ENCODE measurements at places on chromosomes 2 and 18. TPM values are rescaled to one million over a fixed set of nuclear protein-coding genes. Genes with fewer than 3 reads are reported as not detected.

DNA sequence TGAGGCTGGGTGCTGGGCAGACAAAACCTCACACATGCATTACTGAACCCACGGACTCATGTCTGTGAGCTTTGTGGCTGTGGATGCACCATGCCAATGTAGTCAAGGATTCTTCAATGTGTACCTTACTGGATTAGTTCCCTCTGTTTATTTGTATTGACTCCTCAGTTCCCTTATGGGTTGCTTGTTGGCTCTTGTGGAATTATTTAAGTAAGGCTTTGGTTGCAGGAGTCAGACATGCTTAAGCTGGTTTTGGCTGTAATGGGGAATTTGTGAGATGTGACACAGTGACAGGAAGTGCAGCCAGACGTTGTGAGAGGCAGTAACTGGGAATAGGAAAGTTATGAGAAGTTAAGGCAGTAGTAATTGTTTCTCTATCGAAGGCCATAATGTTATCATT is 13.6 kb upstream of the IL1RN start:
- DNase-seq: no peak

SALL3 gene
- total RNA-seq: not detected

- peak; percentile 44 for DNase-seq
Observed at GRCh38 chr2:105545730-105546627, 147.1 kb upstream of the FHL2 start.

- DNase-seq: peak; percentile 77
Observed at GRCh38 chr2:67895227-67895941, 167.4 kb downstream of the C1D start.

DNA sequence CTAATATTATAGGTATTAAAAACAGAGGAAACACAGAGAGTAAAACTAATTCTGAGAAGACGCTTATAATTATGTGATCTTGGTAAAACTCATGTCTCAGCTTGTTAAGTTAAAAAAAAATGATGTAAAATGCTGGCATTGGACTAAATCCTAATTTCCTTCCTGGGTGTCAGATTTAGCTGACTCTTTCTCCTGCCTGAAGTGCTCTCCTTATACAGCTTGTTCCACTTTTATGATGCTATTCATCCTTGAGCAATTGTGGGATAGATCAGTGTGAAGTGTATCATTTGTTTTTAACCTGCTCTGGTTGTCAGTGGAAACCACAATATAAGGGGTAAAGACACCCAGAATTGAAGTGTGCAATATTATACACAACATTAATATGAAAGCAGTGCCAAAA is 84.9 kb downstream of the EFEMP1 start:
- DNase-seq: no peak

LRATD1 gene
- 1.2 TPM for total RNA-seq

DNA sequence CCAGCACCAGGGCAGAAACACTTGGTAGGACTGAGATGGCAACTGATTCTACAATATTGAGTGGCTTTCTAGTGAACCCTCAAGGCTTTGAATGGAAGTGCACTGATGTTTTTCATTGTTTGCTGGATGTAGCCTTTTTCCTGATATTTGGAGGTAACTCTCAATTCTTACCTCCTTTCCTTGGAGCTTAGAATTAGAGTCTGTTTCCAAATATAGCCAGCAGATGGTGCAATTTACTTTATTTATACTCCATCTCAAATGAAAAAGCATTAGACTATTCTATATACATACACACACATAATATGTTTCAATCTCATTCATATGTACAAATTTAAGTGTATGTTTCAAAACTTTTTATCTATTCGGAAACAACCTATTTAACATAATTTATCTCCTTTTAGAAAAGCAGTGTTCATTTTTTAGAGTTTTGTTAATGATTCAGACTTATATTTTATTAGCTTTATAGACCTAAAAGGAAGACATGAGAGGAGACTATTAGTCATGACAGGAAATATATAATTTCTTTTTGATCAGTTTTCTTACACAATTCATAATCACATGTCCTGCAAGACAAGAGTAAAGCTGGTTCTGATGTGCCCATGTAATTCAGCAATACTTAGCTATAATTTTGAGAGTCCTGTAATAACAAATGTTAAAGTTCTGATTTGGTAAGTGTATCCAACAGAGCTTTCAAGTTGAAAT is 124.8 kb downstream of the NUP35 start:
- peak; percentile 37 for DNase-seq

SLC16A14 gene
- total RNA-seq: 5.5 TPM

GRCh38 chr2:102421890-102422759 is 835 bp upstream of the IL18RAP start:
- no peak for DNase-seq

- DNase-seq: no peak
Observed at GRCh38 chr18:8813611-8814010, 108.3 kb downstream of the MTCL1 start.

DNA sequence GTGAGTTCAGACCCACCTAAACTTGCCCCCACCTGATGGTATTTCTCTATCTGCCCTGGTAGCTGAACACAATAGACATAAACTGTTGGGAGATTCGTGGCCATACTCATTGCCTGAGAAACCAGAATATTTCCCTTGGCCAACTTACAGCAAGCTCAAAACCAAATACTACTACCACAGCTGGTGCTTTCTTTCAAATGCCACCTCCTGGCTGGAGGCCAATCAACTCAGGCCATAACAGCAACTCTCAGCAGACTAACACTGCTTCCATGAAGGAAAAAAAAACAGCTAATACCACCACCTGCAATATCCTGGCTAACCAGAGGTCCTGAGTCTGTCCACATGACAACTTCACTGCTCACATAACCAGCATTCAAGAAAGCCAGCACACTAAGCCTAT is 373.1 kb downstream of the CMPK2 start:
- DNase-seq: no peak

- DNase-seq: peak; percentile 79
Observed at GRCh38 chr18:76351961-76352581, 143.0 kb downstream of the ZNF516 start.

- DNase-seq: no peak
Observed at GRCh38 chr18:22436136-22436535, 18.4 kb upstream of the CTAGE1 start.

DNA sequence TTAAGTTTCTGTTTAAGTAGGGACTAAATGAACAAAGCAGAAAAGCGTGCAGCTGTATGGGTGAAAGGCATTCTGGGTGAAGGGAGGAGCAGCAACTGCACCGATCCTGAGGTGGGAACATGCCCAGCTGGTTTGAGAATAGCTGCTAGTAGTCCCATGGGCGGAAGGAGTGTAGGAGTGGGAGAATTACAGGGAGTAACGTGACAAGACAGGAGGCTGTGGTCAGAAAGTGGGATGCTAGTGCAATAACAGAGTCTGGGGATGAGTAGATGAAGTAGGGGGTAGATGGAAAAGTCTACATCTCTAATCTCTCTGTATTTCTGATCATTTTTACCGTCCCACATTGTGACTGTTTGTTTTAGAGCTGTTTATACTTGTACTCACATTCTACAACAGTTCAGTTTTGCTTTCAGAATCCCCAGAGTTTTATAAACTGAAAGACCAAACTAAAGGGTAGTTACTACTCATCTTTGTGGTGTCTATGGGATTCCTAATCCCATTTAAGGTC is 118.9 kb downstream of the LCLAT1 start:
- DNase-seq: no peak

Data from Caki2 (cell line).